Kidney (tissue), 22 donors: ENCODE measurements at places on chromosomes 1 and 21. TPM values are rescaled to one million over a fixed set of nuclear protein-coding genes. Genes with fewer than 3 reads are reported as not detected.

Gene FAM131C
- 5.0 TPM for total RNA-seq

Gene CD48
- 20.5 TPM for total RNA-seq

Gene SLAMF9
- not detected for total RNA-seq

Gene NFYC
- total RNA-seq, result 69.3 TPM

Gene RHBG
- 4.2 TPM for total RNA-seq

Gene SH2D2A
- total RNA-seq, result 4.3 TPM

Gene CD84
- 17.5 TPM for total RNA-seq

Gene GPR37L1
- total RNA-seq, result 0.13 TPM

Gene FCER1A
- total RNA-seq, result 3.2 TPM

Gene CNR2
- 0.57 TPM for total RNA-seq

Gene MIS18A
- total RNA-seq, result 7.0 TPM

Gene SYF2
- 53.8 TPM for total RNA-seq

Gene GSTM3
- 54.7 TPM for total RNA-seq

Gene NENF
- total RNA-seq, result 63.0 TPM

Gene FCAMR
- total RNA-seq, result 1.8 TPM

Gene VANGL1
- 12.3 TPM for total RNA-seq

Gene XCL1
- total RNA-seq, result not detected

Gene CYP4Z1
- total RNA-seq, result 0.22 TPM

Gene FCGR2B
- 19.7 TPM for total RNA-seq

Gene PYHIN1
- 3.9 TPM for total RNA-seq

Gene KLHDC9
- 21.9 TPM for total RNA-seq

Gene KCNJ9
- not detected for total RNA-seq

Gene CASQ2
- 2.3 TPM for total RNA-seq

Gene TNFRSF18
- total RNA-seq, result 8.1 TPM

Gene BGLAP
- total RNA-seq, result 1.8 TPM

Gene UBXN10
- total RNA-seq, result 12.6 TPM
